ENCODE measurements at places on chromosomes 5 and 9.

DNA sequence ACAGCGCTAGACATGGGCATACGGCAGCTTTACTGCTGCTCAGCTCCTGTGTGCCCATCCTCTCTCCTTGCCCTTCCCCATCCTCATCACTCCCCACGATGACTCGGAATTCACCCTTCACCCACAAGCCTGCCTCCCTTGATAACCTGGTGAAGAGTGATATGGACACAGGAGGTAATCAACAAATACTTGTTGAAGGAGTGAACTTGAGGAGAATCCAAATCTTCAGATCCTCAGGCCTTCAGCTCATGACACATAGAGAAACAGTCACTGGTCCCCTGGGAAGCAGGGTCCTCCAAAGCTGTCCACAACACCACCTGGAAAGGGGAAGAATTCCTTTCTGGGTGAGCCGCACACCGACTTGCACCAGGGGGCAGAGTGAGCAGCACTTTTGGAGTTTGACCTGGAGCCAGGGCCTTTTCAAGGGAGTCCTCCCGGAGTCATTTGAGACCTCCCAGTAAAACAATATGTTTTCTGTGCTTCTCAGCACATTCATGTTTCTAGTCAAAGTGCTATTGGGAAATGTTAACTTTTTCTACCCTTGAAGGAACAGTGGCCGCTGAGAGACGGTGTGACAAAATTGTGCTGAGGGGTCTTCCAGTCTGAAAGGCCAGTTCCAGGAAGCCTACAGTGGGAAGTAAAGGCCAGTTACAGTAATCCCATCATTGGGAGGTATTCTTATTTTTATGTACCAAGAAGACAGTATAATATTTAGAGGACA lies 332.3 kb downstream of the CWC27 start:
- peak; percentile 62 for DNase-seq

- no peak for DNase-seq
Measured at GRCh38 chr5:86175224-86175623, 442.5 kb upstream of the COX7C start.

DNA sequence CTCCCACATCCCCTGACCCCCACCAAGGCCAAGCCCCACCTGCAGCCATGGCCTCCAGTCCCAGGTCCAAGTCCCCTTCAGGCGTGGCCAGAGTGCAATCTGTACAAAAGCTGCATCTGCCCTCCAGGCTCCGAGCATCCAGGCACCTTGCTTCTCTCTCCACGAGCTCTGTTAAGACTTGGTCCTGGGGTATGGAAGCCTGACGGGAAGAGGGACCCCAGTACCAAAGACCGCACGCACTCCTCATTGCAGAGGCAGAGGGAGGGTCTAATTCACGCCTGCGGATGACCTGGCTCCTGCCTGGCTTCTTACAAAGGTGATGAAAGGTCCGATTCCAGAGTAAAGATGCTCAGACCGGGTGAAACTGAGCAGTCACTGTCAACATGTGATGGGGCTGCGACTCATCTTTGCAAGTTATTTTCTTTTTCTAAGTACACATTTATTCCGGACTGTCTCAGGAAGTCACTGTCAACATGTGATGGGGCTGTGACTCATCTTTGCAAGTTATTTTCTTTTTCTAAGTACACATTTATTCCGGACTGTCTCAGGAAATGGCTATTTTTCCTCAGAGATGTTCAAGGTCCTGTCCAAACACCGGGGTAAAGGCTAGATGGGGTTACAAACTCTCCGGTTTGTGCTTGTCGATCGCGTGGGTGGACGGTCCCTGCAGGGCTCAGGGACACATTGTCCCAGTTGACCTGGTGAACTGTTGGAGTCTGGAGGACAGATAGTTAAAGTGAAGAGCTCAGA lies 252.0 kb upstream of the IRX4 start:
- no peak for DNase-seq

DNA sequence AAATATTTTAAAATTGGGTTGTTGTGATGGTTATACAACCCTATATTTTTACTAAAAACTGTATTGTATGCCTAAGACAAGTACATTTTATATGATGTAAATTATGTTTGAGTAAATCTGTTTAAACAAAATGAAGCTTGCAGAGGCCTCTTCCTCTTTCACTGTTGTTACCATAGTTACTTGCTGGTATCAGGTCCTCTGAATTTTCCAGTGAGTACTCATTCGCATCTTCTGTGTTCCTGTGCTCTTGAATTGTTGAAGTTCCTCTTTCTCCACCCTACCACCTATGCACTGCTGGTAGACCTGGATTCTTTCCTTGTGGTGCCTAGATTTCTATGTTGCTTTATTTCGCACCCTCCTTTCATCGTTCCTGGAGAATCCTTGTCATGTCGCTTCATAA lies 938.5 kb upstream of the ACO1 start:
- DNase-seq: no peak

GRCh38 chr5:77546-77945 lies 14.4 kb upstream of the PLEKHG4B start:
- no peak for DNase-seq

DNA sequence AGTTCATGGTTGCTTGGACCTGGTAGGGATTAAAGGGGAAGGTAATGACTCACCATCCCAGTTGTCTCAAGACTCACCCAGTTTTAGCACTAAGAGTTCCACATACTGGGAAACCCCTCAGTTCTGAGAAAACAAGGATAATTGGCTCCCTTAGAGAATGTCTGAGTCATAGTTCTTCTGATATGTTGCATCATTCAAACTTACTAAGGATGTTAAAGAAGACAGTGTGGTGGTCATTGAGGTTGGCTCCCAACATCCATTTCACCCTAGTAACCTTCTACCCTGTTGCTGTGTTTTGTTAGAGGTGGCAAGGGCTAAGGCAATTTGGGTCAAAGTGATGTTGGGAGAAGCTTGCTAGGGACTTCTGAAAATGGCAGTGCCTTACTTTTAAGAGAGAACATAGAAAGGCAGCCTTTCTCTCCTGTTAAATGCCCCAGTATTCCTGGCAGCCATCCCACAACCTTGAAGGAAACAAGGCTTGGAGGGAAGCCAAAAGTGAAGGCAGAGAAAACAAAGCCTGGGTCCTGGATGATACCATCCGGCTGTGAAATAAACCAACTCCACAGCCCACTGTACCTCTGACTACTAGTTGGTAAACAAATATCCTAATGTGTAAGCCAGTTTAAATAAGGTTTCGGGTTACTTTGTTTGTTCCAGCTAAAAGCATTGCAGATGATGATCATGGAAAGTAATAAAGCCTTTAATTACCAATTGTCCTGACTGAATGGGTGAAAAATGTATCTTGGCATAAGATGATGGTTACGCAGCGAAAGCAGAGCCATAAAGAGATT lies 80.4 kb upstream of the ADAMTSL1 start:
- DNase-seq: peak; percentile 97

DNA sequence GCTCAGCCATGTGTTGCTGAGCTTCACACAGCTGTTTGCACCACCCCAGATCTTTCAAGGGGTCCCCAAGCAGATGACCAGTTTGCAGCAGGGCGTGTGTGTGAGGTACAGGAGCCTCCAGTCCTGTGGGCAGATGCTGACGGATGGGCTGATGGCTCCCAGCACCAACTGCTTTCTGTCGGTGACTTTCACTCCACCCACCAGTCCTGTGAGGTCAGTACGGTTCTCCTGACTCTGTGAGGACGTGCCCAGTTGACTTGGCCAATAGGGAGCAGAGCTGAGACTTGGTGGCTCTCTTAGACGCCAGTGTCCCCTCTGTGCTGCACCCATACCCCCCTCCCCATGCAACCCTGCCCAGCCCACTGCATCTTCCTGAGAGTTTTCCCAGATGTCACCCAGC lies 19.7 kb downstream of the COL5A1 start:
- no peak for DNase-seq

GRCh38 chr5:148998174-148998797 lies 64.6 kb downstream of the SH3TC2 start:
- no peak for DNase-seq

All from skeletal muscle cell (primary cell).